Keratinocyte (primary cell): ENCODE measurements at places on chromosomes 7 and 10. TPM values are rescaled to one million over a fixed set of nuclear protein-coding genes. Genes with fewer than 3 reads are reported as not detected.

DNA sequence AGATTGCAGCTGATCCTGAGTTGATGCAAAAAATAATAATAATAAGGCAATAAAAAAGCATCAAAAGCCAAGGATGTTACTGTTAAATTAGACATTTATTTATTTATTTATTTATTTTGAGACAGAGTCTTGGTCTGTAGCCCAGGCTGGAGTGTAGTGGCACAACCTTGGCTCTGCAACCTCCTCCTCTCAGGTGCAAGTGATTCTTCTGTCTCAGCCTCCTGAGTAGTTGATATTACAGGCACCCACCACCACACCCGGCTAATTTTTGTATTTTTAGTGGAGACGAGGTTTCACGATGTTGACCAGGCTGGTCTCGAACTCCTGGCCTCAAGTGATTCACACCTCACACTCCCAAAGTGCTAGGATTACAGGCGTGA lies 465.5 kb upstream of the NRP1 start:
- no peak overlapping the region for H3K27ac ChIP-seq
- H3K4me1 ChIP-seq, result no peaks in the 10 kb centered on the region
- no peak for DNase-seq
- no peaks in the 10 kb centered on the region for H3K36me3 ChIP-seq
- no peak overlapping the region for H3K4me3 ChIP-seq
- H3K27me3 ChIP-seq, result no peaks in the 10 kb centered on the region

DNA sequence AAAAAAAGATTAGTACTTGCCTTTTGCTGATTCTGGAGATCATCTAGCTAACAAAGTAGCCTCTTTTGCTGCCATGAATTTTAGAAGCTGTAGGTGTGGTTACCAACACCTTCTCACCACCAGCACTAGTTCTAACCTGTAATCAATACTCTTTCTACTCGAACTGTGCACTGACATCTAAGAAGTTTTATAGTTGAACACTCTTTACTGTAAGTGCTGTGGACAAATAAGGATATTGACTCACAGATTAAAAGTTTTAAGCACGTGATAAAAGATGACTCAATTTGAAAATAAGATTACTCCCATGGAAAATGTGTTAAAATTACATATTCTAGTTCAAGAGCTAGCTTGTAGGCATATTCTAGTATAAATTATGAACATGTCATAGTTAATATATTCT lies 89.9 kb downstream of the REEP3 start:
- H3K36me3 ChIP-seq, result peaks cover 6% of the 10 kb centered on the region
- peaks cover 14% of the 10 kb centered on the region for H3K4me1 ChIP-seq
- peak overlapping the region; percentile 60 for H3K27ac ChIP-seq

- DNase-seq, result no peak
- H3K4me1 ChIP-seq, result no peaks in the 10 kb centered on the region
- H3K36me3 ChIP-seq, result no peaks in the 10 kb centered on the region
- no peaks in the 10 kb centered on the region for H3K27me3 ChIP-seq
Observed at GRCh38 chr7:95340491-95340890, 16.2 kb upstream of the PON1 start.

CPXM2 gene
- polyA plus RNA-seq, result 0.01 to 0.03 TPM in 2 of 3 replicates, not detected in the other

DNA sequence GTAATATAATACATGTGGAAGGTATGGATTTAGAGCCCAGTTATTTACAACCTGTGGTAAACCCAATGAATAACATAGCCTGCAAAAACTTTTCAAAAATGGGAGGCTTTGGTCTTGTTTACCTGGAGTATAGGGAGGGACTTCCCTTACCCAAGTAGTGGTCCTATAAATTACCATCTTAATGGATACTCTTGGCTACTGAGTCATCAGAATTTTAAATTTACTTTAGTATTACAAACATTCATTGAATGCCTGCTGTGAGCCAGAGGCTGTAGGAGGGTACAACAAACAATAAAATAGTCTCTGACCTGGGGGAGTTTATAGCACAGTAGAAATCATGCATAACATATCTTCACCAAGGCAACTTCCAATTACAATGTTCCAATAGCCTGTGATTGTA lies 365.1 kb downstream of the BBS9 start:
- no peaks in the 10 kb centered on the region for H3K36me3 ChIP-seq
- DNase-seq, result no peak
- H3K27me3 ChIP-seq, result no peaks in the 10 kb centered on the region
- H3K4me3 ChIP-seq, result no peak overlapping the region

DNA sequence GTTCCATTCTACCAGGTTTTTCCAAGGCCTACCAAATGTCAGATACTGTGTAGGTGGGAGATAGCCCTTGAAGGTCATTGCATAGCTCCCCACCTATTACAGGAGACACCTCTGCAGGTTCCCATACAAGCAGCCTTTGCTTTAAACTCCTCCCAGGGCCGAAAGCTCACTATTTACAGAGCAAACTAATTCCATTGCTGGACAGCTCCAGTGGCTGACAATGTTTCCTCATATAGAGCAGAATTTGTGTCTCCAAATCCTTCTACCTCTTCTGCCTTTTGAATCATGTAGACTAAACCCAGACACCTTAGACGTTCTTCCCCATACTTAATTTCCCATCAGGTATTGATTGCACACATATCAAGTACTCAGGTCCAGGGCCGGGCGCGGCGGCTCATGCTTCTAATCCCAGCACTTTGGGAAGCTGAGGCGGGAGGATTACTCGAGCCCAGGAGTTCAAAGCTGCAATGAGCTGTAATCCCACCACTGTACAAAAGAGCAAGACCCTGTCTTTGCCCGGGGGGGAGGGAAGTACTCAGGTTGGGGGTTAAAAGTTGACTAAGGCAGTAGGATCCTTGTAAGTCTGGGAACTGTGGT lies 2.1 kb downstream of the CNNM1 start:
- no peak for DNase-seq
- H3K27ac ChIP-seq, result no peak overlapping the region
- peaks cover 8% of the 10 kb centered on the region for H3K4me1 ChIP-seq
- H3K4me3 ChIP-seq, result no peak overlapping the region

- no peaks in the 10 kb centered on the region for H3K27me3 ChIP-seq
- peaks cover under 1% of the 10 kb centered on the region for H3K4me1 ChIP-seq
- no peaks in the 10 kb centered on the region for H3K36me3 ChIP-seq
- DNase-seq, result no peak
- no peak overlapping the region for H3K27ac ChIP-seq
- H3K4me3 ChIP-seq, result no peak overlapping the region
Observed at GRCh38 chr7:33921216-33921938, 16.0 kb downstream of the BMPER start.

DNA sequence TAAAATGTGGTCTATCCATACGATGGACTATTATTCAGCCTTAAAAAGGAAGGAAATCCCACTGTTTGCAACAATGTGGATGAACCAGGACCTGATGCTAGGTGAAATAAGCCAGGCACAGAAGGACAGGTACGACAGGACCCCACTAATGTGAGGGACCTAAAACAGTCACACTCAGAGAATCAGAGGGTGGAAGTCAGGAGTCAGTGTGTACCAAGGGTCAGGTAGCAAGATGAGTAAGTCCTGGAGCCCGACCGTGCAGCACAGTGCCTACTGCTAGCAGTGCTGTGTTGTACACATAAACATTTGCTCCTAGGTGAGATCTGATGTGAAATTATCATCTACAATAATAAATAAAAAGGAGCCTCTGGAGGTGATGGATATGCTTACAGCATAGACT lies 322.3 kb downstream of the GLRX3 start:
- no peaks in the 10 kb centered on the region for H3K36me3 ChIP-seq
- no peak overlapping the region for H3K4me3 ChIP-seq
- no peak overlapping the region for H3K27ac ChIP-seq
- no peak for DNase-seq

- no peak for DNase-seq
- H3K4me3 ChIP-seq, result no peak overlapping the region
- H3K4me1 ChIP-seq, result peaks cover 3% of the 10 kb centered on the region
- no peak overlapping the region for H3K27ac ChIP-seq
Observed at GRCh38 chr10:129032372-129033313, 434.4 kb upstream of the MGMT start.

AKR1C8 gene
- polyA plus RNA-seq, result not detected in 3 replicates

DNA sequence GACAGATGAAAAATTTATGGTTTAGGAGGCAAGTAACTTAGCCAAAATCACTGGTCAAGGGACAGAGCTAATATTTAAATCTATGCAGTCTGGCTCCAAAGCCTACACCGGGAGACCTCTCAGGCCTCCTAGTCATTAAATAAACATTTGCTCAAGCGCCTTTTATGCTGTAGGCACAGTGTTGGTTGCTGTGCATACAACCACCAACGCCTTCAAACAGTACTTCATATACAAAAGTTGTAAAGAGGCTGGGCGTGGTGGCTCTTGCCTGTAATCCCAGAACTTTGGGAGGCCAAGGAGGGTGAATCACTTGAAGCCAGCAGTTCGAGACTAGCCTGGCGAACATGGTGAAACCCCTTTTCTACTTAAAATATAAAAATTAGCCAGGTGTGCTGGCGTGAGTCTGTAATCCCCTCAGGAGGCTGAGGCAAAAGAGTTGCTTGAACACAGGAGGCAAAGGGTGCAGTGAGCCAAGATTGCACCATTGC lies 159.8 kb downstream of the MAGI2 start:
- peaks cover 47% of the 10 kb centered on the region for H3K4me1 ChIP-seq
- peak; percentile 32 for DNase-seq
- H3K4me3 ChIP-seq, result no peak overlapping the region

GRCh38 chr10:17113889-17114540 lies 15.6 kb downstream of the CUBN start:
- H3K27me3 ChIP-seq, result no peaks in the 10 kb centered on the region
- H3K4me3 ChIP-seq, result no peak overlapping the region
- no peaks in the 10 kb centered on the region for H3K36me3 ChIP-seq
- peaks cover 5% of the 10 kb centered on the region for H3K4me1 ChIP-seq
- DNase-seq, result peak; percentile 4

GPC2 gene
- polyA plus RNA-seq, result 0.55 to 0.81 TPM (median 0.61 TPM) in 3 replicates

DNA sequence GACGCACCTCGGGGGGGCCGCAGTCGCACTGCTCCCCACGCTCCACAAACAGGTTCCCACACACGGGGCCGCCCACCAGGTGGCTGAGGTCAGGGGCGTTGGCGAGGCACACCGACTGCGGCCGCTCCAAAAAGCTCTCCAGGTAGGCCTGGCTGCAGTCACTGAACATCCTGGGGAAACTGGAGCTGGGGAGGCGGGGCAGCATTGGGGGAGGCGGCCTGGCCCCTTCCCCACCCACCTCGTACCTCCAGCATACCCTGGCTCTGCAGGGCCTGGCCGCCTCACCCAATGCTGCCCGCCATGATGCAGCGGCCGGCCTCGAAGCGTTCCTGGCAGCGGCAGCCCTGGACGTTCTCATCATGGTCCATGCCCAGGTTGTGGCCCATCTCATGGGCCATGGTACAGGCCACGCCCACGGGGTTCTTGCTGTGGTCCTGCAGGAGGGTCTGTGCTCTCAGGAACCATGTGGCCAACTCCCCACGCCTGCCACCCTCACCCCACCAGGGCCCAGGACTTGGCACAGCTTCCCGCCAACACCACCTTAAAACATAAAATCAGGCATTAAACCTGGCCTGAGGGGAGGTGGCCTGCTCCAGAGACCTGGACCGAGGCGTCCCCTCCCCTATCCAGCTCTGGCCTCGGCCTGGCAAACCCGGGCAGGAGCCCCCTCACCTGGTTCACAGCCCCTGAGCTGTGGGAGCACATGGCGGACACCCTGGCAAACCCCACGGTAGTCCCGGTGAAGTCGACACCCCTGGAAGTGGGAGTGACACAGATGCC lies 5.0 kb downstream of the ADAM8 start:
- H3K36me3 ChIP-seq, result peaks cover 33% of the 10 kb centered on the region
- H3K27ac ChIP-seq, result no peak overlapping the region
- DNase-seq, result no peak
- no peak overlapping the region for H3K4me3 ChIP-seq
- peaks cover 12% of the 10 kb centered on the region for H3K4me1 ChIP-seq
- no peaks in the 10 kb centered on the region for H3K27me3 ChIP-seq

DNA sequence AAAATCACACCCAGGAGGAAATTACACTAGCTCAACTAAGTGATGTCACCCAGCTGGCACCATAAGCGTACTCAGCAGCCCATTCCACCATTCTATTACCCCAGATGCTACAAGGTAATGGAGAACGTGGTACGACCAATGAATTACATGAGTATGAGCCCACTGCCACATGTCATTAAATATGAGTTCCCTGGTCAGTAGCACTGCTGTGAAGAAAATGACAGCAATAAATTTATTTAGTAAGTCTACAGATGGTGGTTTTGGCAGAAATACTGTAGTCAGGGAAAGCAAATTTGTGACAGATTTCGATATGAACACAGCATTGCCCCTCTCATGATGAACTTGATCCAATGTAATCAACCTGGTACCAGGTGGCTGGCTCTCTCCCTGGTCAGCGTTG lies 154.2 kb downstream of the VWC2 start:
- H3K27me3 ChIP-seq, result no peaks in the 10 kb centered on the region
- no peaks in the 10 kb centered on the region for H3K4me1 ChIP-seq
- no peaks in the 10 kb centered on the region for H3K36me3 ChIP-seq
- H3K27ac ChIP-seq, result no peak overlapping the region
- no peak overlapping the region for H3K4me3 ChIP-seq

AGR2 gene
- 1.5 to 2.4 TPM (median 2.3 TPM) in 3 replicates for polyA plus RNA-seq

DNA sequence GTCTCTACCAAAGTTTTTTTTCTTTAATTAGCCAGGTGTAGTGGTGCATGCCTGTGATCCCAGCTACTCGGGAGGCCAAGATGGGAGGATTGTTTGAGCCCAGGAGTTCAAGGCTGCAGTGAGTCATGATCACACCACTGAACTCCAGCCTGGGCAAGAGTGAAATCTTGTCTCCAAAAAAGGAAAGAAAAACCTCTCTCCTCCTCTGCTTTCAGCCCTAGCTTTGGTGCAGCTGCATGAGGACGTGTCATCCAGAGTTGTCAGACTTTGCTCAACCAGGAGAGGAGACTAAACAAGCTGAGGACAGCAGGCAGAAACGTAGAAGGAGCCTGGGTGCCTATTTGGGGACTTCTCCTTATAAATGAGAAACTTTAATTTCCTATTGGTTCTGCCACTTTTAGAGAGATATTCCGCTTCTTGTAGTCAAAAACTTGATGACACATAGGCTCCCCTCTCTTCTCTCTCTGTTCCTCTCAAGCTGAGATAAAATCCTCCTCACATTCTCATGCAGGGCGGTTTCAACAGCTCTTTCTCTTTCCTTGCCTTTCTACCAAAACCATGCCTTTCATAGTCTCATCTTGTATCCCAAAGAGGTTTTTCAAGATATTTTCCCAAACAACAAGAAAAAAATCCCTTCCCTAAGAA lies 205.4 kb downstream of the ARHGAP12 start:
- H3K4me3 ChIP-seq, result no peak overlapping the region
- H3K4me1 ChIP-seq, result no peaks in the 10 kb centered on the region
- H3K27ac ChIP-seq, result no peak overlapping the region
- H3K27me3 ChIP-seq, result no peaks in the 10 kb centered on the region

GRCh38 chr10:24821986-24822385 lies 98.3 kb upstream of the ARHGAP21 start:
- H3K27ac ChIP-seq, result peak overlapping the region; percentile 21
- H3K4me3 ChIP-seq, result no peak overlapping the region
- peaks cover 57% of the 10 kb centered on the region for H3K4me1 ChIP-seq
- DNase-seq, result no peak
- H3K36me3 ChIP-seq, result no peaks in the 10 kb centered on the region

DNA sequence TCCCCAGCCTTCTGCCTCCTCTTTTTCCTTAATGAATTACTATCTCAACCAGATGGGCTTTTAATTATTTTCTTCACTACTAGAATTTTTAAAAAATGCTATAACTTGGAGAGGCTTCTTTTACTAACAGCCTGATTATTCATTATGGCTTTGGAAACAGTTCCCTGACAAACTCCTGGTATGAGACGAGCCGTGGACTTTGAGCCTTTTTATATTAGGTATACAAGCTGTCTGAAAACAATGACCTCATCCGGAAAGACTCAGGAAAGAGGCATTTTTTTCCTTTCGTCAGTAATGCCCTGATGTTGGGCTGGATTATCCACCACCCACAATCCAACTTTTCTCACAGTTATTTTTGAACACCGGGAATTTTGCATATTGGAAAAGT lies 26.7 kb upstream of the ABLIM1 start:
- H3K36me3 ChIP-seq, result no peaks in the 10 kb centered on the region
- no peak for DNase-seq

GRID2IP gene
- polyA plus RNA-seq, result 0.01 to 0.04 TPM (median 0.03 TPM) in 3 replicates
